ENCODE measurements at places on chromosomes 12 and 14.

DNA sequence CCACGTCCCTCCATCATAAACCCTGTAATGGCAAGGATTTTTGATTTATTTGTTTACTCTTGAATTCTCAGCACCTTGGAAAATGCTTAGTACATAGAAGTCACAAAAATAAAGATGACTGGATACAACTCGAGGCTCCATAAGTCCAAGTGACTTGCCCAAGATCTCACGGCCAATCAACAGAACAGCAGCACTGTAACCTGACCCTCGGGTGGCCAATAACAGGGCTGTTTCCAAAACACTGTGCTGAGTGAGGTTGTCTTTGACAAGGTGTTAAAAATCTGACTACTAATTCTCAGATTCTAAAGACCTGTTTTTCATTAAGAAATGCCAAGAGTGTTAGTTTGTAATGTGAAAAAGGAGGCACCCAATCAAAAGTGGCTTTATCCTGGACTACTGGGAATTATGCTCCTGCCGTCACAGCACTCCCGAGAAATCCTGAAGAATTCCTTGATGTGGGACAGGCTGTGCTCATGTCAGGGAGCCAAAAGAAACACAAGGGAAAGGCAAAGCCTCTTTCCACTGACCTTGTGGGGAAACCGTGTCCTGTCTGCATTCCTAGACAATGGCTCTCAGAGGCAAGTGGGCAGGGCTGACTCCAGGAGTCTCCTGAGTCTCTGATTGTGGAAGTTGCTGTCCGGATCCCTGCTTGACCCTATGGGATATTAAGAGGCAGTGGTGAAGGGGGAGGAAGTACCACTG lies 204.7 kb upstream of the PELI2 start:
- no peak for DNase-seq

DNA sequence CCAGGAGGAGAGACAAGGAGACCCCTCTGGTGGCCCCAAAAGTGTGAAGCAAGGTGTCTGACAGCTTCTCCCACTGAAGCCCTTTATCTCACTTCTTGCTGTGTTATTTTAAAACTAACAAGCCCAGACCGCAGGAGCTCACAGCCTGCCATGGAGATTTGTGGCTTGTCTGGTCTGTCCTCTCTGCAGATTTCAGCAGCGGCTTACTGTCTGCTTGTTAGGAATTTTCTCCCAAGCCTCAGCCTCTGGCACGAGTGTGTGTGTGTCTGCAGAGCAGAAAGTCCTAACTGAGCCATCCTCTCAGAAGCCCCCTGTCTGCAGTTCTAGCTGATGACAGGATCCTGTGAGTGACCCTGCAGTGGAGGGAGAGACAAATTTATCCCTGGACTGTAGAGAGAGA lies 87.9 kb upstream of the HSPB8 start:
- DNase-seq = no peak

- no peak for DNase-seq
Measured at GRCh38 chr14:22515929-22516328, 73.1 kb downstream of the DAD1 start.

DNA sequence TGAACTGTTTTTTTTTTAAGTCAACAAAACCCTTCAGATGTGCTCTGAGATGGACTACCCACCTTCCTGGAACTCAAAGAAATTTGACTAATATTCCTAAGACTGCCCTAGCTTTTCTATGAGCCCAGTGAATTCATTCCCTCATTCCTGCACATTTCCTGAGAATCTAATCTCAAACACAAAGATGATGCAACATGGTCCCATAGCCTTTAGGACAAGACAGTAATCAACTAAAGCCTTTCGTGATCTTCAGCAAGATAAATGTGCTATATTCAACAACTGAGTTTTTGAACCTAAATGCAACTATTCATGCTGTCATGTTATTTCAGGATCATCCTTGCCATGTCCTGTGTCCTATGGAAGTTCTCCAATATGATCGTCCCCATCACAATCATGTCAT lies 5.0 kb downstream of the SETD3 start:
- no peak for DNase-seq

- no peak for DNase-seq
Measured at GRCh38 chr14:71115821-71116567, 208.7 kb downstream of the PCNX1 start.

- DNase-seq = no peak
Measured at GRCh38 chr12:128856035-128856790, 2.9 kb downstream of the GLT1D1 start.

DNA sequence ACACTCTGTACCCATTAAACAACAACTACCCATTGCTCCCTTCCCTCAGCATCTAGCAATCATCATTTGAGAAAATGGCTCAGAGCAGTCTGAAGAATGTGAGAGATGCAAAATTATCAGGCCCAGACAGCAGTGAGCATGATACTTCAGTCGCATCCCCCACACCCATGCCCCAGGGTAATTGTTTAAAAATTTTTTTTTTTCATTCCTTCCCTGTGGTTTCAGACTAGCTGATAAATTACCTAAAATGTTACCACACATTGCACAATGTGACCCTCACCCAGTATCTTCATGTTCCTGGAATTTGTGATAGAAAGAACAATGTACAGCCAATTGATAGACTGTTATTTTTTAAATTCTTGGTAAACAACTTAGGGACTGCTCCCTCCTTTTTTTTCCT lies 11.3 kb upstream of the USP15 start:
- no peak for DNase-seq

DNA sequence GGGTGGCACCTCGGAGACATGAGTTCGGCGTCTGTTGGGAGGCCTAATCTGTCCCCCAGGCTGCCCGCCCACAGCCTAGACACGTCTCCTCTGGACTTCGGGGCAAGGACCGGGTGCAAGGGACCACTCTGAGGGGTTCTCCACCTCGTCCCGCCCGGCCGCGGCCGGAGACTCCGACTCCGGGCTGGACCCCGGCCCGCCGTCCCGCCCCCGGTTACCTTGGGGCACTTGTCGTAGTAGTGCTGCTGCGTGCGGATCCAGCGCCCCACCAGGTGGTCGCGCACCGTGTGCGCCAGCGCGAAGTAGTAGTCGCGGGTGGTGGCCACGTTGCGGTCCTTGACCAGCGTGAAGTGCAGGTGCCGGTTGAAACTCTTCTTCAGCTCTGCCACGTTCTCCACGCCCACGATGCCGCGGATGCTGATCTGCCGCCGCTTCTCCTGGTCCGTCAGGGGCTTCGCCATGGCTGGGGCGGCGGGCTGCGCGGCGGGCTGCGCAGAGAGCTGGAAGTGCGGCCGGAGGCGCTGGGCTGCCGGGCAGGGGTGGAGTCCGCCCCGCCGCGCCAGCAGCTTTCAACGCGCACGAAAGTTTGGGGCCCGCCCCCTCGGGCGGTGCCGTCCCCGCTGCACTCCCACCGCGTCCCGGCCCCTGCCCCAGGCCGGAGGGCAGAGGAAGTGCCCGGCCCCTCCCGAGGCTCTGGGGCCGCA lies at the start of gene PYGL:
Gene PYGL, minus strand, starts transcription at position 541 of the 704 bp plus-strand sequence. Its CDS starts 80 bp downstream, at position 461.
- DNase-seq = no peak

DNA sequence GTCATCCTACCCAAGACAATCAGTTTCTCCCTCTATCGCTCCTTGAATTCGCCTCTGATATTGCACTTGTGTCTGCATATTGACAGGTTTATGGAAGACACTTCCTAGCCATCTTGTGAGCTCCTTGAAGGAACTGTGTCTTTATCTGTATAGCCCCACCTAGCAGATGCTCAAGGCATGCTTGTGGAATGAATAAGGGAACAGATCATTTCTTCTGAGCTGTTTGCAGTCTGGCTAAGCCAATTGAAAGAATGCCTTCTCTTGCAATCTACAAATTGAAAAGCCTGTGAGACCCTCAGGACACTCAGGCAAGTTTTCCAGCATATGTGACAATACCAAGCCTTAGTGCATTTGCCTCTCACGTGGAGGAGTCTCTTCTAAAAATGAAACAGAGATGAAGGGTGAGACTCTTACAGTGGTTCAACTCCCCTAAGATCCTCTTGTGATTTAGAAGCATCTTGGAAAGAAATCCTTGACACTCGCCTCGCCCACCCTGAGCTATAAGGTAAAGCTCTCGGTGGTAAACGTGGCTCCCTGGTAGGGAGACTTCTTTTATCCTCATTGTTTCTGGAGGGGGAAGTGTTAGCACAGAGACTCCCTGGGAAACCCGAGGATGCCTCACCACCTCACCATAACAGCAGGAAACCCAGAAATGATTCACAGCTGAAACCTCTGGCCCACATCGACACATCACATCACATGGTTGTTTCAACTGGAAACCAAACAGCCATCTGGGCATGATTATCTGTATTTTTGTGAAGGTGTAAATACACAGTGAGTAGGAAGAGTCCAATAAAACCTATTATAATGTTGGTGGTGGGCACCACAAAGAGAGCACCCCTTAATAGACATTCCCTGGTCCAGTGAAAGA lies 112.3 kb upstream of the BCL2L14 start:
- DNase-seq = no peak

- DNase-seq = no peak
Measured at GRCh38 chr12:97246368-97246767, 216.2 kb upstream of the RMST start.

- DNase-seq = peak; percentile 47
Measured at GRCh38 chr14:91350813-91351511, 66.7 kb downstream of the CCDC88C start.

DNA sequence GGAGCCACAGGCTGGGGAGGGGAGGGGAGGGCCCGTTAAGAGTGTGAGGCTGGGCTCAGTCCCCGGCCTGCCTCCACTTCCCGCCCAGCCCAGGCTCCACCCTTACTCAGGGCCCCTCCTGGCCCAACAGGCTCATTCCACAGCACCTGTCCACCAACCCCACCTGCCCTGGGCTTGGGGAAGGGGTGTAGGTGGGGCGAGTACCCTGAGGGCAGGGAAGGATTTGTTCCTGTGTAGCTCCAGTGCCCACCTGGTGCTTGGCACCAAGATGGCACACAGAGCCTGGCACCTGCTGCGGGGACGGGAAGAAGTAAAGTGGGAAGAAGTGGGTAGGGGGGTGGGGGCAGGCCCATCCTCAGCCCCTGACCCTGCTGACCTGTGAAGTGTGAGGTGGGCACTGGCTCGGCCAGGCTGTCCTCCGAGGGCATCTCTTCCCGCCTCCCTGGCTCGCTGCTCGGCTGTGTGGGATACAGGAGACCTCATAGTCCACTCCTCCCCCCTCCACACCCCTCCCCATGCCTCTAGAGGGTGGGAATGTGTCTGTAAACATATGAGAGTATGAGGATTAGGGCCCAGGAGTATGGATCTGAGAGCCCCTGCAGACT lies 35.1 kb downstream of the NCKAP5L start:
- DNase-seq = no peak

GRCh38 chr12:14364583-14365271 lies 755 bp upstream of the ATF7IP start:
- DNase-seq = no peak

DNA sequence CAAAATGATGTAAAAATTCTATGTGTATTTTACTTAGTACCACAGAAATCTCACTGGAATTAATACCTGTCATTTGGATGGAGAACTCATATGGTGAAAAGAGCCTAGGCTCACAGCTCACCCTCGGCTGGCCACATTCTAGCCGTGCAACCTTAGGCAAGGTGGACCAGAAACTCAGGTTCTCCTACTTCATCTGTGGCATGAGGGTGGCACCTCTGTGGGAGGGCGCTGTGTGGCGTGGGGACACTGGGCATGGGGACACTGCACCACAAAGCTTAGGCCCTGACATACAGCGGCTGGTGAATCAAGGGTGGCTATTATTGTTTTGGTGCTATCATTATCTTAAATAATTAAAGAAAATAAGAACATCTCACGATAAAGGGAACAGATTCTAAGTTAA lies 47.1 kb downstream of the EML1 start:
- DNase-seq = no peak

DNA sequence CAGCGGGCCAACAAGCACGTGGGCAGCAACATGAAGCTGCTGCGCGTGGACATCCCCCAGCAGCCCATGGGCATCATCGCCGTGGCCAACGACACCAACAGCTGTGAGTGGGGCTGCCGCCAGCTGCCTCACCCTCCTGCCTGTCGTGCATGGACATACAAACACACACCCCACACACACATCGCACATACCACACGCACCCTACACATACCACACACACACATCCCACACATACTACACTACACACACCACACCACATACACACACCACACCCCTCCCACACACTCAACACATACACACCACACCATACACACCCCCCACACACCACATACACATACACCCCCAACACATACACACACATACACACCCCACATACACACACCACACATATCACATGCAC lies 25.2 kb upstream of the NXPH4 start:
- DNase-seq = no peak

GRCh38 chr14:106051796-106052195 lies 525.4 kb downstream of the TMEM121 start:
- DNase-seq = no peak

DNA sequence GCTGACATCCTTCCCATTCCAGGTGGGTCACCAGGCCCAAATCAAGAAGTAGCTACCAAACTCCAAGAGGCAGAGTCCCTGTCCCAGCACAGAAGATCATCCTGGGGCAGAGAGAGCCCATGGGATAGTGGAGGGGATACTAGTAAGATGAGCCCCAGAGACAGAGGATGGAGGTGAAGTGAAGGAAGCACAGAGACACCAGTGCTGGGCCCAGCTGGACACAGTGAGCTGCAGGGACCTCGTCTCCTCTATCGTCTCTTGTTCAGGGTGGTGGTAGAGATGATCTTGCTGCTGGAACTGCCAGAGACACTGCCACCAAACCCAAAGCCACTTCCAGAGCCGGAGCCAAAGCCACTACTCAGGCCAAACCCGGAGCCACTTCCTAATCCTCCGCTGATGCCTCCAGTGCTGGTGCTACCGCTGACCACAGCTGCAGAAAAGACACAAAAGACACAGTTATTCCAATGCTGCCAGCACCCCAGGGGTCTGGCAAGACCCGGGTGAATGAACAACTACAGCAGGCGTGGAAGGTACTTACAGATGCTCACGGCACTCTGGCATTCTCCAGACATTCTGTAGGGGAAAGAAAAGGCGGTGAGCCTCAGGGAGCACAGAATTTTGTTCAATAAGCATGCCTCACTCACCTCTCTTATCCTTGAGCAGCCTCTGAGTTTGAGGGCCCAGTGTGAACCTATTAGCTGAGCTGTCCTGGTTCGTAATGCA lies 6.9 kb downstream of the KRT4 start:
- no peak for DNase-seq

All from effector memory CD8-positive, alpha-beta T cell (primary cell).